ENCODE measurements at places on chromosomes 16 and 17.

DNA sequence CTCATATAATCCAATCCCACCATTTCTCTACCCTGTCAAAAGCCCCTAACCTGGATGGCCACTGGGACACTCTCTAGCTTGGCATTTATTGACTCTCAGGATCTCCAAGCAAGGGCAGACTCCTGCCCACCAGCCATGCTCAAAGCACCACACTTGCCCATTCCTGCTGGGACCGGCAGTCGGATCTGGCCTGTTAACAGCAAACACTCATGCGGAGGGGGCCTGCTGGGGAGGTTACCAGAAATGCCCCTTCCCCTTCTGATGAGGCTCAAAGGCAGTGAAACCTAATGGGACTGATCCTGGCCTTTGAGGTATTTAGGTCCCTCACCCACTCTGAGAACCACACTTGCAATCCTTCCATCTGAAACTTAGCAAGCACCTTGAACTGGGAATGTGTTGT, 6.5 kb upstream of the CCL1 start:
- no peak for DNase-seq

DNA sequence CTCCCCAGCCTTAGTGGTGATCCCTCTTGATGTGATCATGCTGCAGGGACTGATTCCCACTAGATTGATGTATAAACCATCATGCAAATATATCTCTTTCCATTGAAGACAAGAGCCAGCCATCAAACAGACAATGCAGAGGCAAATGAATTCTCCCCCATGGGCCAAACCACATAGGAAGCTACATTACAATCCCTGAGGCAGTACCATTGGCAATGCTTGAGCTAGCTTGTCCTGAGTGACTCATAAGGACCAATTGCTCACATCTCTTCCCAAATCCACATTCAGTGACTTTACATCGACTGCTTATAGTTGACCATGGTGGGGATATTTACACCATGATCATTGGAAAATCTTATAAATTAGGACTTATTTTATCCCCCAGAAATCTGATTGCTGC, 242.2 kb downstream of the SHISA9 start:
- DNase-seq, result no peak

DNA sequence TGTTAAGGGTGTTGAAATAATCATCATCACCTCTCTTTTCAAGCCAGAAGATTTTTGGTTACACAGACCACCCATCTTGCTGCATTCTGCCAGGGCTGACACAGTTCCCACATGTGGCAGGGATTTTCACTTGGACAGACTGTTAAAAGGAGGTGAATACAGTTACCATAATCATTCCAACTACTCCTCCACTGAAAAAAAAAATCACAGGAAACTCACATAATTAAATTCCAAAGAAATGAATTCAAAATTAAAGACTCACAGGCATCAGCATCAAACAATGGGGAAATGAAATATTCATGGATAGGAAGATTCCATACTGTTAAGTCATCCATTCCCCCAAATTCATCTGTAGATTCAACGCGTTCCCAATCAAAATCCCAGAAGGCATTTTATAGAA, 209.4 kb downstream of the MRTFB start:
- no peak for DNase-seq

GRCh38 chr16:49000594-49000993, 281.0 kb downstream of the CBLN1 start:
- no peak for DNase-seq

DNA sequence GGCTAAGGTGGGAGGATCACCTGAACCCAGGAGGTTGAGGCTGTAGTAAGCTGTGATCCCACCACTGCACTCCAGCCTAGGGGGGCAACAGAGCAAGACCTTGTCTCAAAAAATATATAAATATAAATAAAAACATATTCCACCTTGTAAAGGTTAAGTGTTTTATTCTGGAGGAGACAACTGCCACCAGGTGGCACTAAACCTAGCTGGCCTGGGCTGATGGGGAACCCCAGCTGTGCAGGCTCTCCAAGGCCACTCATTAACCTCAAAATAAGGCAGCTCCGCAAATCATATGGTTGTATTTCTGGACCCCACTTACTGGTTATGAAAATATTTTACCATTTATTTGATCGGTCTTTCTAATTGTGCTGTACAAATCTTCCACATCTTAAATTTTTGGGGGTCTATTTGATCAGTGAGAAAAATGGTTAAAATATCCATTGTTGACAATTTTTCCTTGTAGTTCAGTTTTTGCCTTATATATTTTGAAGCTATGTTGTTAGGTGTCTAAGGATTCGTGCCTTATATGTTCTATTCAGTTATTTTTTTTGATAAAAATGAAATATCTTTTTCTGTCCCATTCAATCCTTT, 8.5 kb upstream of the ICAM2 start:
- peak; percentile 47 for DNase-seq

All from posterior cingulate gyrus (tissue), 11 donors.